Non-pigmented ciliary epithelial cell (primary cell): ENCODE measurements at places on chromosomes 6 and 20.
A peak's percentile ranks its signal among the peaks of the same experiment; 100 is the strongest.

DNA sequence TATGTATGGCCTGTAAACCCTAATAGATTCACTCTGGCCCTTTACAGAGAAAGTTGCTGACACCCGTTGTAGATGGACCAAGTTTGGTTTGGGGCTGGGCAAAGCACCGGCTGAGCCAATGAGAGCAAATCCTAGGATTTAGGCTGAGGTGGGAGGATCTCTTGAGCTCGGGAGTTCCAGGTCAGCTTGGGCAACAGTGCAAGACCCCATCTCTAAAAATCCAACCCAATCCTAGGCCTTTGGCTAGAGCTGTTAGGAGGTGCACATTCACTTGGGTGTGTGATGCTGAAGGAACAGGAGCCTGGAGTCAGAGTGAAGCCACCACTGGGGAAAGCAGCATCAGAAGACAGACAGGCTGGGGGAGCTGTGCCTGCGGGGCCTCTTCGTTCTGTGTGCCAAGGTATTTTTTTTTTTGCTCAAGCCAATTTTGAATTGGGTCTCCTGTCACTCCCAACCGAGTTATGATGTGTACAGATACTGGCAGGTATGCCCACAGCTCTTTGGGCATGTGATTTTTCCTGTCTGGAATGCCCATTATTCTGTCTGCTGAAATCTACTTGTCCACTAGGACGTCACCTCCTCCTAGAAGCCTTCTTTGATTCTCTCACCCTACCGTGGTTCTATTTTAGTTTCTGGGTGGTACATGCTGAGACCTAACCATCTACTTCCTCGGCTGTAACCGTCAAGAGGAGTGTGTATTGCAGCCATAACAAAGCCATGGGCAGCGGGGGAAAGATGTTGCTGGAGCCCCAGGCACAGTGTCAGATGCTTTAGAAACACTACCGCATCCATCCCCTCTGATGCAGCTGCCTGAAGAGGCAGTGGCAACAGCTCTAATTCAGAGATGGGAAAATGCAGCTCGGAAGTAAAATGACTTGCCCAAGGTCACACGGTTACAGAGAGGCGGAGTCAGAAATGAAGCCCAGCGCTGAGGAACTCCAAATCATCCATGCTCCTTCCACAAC lies 54.0 kb downstream of the TTI1 start:
- no peak for DNase-seq

DNA sequence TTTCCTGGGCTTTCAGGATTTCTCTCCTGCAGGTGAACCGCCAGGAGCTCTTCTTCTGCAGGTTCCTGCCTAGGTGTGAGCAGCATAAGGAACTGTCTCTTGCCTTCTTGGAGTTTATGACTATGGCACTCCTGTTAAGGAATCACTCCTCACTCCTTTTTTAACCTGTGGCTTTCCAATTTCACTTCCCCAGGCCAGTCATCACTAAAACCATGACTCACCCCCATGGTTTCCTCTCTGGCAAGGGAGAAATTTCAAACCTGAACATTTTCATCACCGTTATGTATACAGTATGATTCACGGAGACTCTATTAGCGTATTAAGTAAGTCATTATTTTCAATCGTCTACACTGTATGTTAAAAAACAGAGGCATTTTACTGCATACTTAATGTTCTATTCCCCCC lies 78.2 kb upstream of the ARID1B start:
- peak; percentile 58 for DNase-seq

DNA sequence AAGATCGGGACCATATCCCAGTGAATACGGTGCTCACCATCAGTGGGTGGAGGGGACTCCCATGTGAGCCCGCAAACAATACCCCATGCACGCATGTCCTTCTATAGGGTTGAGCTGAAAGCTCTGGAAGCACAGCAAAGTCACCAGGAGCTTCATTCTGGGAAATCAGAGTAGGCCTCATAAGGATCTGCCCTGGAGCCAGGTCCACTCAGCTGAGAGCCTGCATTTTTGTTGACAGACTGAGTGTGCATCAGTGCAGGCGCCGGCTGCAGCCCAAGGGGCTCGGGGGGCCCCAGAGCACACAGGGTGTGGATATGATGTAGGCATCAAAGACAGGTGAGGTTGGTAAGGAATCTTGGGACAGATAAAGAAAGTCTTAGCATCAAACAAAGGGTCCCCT lies 79.8 kb upstream of the CD93 start:
- DNase-seq = no peak

GRCh38 chr20:21101932-21102575 lies 4.1 kb downstream of the LINC00237 start:
- no peak for DNase-seq

DNA sequence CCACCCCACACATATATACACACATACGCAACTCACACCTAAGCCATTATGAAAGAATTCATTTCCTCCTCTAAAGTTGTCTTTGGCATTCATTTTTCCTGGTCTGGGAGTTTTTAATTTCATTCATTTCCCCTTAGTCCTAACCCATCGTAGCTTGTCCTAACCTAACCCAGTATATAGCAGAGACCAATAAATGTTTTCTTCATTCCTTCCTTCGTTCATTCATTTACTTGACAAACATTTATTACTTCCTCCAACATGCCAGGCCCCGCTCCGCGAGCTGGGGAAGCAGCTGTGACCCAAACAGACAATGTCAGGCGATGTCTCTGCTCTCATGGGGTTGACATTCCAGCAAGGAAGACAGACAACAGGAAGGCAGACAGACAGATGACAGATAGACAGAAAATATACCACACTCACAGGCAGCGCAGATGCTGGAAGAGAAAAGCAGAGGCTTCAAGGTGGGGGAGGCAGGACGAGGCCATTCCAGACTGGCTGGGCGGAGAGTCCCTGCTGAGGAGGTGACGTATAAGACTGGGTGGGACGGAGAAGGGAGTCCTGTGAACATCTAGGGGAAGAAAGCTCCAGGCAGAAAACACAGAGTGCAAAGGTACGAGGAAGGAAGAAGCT lies 33.7 kb upstream of the SIRPA start:
- no peak for DNase-seq
